Substantia nigra (tissue), 51 donors: ENCODE measurements at places on chromosomes 2 and 18.

DNA sequence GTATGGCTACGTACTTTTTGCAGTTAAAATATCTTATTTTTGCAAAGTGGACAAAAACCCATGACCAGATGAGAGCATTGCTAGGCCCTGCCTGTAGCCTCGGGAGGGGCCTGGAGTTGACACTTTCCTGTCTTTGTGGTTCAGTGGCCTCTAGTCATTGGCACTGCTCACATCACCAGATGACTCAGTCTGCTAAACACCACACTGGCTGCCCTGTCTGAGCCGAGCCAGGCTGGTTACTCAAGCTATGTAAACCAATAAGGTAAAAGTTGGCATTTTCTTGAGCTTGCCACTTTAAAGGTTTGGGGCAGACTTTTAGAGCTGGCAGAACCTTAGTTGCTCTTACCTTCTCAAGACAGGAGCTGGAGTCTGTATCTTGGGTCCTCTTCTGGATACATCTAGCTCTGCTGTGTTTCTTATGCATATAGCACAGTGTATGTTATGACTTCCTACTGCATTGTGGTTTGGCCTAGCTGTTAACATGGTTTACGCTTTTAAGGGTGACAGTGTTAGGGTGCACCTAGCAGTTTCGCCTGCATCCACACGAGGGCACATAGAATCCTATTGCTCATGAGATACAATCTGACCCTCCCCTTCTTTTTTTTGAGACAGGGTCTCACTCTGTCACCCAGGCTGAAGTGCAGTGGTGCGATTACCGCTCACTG lies 76.4 kb downstream of the AP1S3 start:
- DNase-seq: no peak

DNA sequence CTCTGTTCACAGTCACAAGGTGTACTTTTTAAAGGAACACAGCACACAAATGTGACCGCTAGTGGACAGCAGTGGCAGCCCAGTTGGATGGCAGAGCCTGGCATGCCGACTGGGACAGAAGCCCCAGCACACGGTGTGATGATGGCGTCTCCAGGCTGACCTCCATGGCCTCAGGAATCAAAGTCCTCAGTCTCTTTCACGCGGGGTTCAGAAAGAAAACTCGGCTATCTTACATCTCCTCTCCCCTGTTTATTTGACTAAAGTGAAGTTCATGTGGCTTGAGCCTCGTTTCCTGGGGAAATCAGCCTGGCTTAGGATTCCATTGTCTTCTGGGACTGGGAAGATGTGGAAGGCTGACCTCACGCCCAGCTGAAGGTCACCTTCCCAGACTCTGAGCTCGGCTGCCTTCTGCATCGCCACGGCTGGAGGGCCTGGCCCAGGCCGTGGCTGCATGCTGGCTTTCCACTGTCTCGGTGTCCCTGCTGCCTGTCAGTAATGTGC lies 56.1 kb downstream of the ASAP2 start:
- DNase-seq: no peak

DNA sequence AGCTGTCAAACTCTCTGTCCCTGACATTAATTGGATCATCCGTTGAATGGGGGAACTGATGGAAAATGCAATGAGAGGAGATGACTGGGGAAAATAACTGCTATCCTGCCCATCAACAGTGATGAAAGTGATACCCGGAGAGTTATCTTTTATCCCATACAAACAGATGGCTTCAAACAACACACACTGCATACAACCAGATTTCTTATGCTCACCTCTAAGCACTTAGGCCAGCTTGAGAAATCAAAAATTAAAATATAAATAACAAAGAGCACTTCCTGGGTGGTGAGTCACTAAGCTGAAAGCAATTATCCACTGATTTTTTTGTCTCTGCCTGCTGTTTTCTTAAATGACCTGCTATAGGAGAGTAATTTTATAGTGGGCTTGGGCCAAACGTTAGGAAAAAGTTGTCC lies 237.6 kb upstream of the RGPD4 start:
- no peak for DNase-seq

DNA sequence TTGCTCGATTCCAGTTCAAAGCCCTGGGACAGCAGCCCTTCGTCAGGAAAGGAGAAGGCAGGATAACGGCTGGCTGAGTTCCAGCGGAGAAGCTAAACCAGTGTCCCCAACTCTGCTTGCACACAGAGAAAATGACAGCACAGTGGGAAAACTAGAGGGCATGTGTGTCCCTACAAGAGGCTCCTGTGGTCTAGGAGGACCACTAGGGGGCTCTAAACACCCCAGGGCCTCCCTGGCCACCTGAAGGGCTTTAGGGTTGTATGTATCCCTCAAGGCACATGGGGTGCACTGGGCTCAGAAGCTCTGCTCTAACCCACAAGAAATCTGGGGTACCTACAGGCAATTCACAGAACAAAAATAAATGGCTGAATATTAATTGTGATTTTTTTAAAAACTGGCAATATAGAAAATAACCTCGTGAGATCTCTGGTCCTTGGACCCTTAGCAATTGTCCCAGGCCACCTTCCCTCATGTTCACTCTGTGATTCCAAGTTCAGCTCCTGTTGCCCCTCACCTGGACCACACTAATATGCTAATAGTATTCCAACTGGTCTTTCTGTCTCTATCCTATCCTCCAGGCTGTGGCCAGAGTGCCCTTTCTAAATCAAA lies 17.5 kb downstream of the STAT1 start:
- no peak for DNase-seq

DNA sequence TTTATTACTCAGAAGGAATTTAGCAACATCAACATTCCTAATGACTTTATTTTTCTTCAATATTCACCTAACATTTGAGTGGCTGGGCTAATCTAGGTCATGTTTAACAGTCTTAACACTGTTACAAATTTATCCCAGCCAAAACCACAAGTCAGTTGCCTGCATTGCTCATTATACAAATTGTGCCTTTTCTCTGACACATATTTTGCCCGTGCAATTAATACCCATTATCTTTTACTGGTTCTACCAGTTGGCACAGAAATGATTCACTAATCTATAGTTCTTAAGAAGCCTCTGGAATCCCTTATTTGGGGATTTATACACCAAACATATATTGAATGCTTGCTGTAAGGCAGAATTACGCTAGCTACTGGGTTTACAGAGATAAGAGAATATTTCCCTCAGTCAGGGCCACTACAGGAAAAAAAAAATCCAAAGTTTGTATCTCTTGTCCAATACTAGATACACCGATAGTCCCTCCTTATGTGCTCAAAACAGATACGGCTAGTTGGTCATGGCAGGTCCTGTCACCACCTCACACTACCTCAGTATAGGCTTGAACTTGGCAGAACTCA lies 46.3 kb downstream of the ZCCHC2 start:
- DNase-seq: no peak

DNA sequence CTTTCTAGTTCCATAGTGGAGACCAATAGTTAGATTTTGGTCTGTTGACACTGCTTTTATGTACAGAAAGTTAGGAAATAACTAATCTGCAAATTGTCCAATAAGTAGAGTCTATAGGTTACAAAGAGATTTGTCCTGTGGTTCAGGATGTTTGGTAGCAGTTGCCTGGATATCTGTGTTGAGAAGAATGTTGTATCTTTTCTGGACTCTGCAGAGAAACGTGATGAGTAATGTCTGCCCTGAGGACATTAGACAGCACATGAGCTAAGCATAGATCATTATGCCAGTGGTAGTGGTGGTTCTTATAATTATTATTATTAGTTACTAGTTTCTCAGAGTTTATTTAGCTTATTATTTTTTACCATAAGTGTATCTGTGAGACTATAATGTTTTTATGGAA lies 65.8 kb downstream of the ANKRD62 start:
- no peak for DNase-seq
